Activated CD4-positive, alpha-beta T cell treated with anti-CD3 and anti-CD28 coated beads, Interleukin-2, amount 50 U/mL, for 1 hour (primary cell): ENCODE measurements at places on chromosomes 16 and 17.

- DNase-seq: no peak
These were observed 3.0 kb downstream of the DCXR start for GRCh38 chr17:82034371-82035011.

DNA sequence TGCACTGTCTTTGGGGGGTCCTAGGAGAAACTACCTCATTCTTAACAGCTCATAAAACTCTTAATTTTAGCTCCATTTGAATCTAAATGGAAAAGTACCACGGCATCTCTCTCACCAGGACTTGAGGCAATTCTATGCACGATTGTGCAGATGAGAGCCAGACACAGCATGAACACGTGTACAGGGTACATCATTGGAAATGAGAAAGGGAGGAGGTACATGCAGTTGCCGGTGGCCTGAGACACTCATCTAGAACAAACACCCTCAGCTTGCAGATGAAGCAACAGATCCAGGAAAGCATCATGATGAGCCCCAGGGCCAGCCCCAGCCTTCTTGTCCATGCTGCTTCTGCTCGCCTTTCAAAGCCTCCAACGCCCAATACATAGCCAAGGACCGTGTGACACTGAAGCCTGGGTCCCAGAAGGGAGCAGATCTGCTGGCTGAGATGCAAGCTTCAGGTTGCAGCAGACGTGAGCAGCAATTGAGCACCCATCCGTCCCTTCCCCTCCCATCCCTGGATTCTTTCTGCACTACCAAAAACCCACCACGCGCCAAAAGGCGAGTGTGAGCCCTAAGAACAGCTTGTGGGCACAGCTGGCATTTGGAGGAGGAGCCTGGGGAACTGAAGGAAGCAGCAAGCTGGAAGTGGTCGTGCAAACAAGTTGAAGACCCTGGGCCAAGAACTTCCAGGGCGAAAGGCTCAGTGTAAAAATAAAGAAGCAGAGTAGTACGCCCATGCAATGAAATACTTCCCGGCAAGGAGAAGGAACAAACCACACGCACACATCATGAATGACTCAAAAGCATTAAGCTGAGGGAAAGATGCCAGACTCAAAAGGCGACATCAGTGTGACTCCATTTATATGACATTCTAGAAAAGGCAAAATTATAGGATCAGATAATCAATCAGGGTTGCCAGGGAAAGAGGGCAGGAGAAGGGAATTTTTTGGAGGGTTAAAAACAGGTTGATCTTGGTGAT is 7.3 kb upstream of the RCVRN start:
- no peak for DNase-seq

DNA sequence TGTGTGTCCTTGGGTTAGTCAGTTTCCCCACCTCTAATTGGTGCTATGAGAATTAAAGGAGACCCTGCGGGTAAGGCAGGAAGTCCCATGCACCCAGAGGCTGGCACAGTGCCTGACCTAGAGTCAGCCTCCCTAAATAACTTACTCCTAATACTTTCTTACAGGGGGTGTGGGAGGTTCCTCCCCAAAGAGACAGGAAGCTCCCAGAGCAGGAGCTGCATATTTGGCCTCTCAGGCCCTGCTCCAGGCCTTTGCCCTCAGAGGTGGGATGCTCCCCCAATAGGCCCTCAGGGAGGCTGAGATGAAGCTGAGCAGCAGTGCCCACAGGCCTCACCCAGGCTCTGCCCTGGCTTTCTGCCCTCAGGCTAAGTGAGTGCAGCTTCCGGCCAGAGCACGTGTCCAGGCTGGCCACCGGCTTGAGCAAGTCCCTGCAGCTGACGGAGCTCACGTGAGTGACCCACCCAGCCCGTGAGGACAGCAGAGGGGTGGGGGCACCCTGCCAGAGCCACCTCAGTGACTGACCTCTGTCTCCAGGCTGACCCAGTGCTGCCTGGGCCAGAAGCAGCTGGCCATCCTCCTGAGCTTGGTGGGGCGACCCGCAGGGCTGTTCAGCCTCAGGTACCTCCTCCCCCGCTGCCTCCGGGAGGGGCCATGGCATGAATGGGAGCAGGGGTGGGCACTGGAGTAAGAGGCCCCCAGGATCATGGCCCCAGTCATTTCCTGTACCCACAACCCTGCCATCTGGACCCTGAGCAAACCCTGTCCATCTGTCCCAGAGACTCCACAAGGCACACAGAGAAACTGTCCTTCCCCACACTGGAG is 31.1 kb upstream of the CPNE2 start:
- DNase-seq: no peak

DNA sequence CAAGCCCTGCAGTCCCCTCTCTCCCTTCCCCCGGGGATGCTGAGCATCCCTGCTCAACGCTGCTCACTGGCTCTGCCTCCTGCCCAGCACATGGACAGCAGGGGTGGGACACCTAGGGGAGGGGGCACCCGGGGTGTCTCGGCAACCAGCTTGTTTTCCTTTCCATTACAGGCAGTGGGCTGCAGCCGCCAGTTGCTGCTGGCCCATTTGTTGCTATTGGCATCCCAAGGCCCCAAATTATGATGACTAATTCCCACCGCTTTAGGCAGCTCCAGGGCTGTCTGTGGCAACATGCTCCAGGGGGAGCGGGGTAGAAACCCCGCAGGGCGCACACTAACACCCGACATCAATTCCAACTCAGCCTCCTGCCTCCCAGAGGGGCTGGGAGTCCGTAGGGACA is 4.9 kb downstream of the SDK2 start:
- DNase-seq: no peak

DNA sequence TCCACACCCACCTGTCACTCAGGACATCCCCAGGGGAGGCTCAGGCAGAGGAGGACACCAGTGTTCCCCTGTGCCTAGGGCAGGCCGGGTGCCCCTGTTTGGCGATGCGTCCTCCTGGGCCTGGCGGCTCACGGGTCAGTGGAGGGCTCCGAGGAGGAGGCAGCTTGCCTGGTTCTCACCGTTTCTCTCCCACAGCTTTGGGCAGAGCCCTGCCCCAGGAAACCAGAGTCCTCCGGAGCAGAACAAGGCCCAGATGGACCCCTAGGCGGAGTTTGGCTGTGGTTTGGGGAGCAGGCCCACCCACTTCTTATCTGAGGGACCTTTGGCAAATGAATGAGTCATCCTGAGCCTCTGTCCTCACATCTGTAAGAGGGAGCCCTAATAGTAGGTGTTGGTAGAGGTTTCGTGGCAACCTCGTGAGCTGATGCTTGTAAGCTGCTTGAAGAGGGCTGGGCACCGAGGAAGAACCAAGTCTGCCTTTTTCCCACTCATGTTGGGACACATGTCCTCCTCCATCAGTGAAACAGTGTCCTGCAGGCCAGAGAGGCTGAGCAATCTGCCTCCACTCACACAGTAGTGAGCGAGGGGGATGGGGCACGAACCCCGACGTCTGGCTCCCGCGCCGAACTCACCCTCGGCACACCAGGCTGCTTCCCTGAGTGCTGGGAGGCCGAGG is 247.0 kb upstream of the CIBAR2 start:
- DNase-seq: no peak

GRCh38 chr17:1216217-1217088 is 36.7 kb upstream of the ABR start:
- DNase-seq: no peak

DNA sequence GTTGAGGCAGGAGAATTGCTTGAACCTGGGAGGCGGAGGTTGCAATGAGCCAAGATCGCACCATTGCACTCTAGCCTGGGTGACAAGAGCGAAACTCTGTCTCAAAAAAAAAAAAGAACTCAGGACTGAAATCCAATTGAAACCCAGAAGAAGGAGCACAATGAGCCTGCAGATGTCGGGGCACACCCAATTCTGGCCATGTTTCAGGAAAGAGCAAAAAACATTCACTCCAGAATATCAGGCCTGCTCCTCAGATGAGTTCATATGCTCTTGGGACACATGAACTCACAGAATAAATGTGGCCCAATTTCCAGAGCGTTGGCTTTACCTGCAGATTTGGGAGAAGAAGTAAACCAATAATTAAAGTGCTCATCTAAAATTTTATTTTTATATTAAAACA is 3.0 kb upstream of the CMTM2 start:
- no peak for DNase-seq

- DNase-seq: no peak
These were observed 2.5 kb downstream of the ADAD2 start for GRCh38 chr16:84193480-84193879.

- DNase-seq: no peak
These were observed 84.5 kb downstream of the SOX9 start for GRCh38 chr17:72205357-72205756.

GRCh38 chr17:19331134-19331533 is 31.4 kb downstream of the B9D1 start:
- no peak for DNase-seq

DNA sequence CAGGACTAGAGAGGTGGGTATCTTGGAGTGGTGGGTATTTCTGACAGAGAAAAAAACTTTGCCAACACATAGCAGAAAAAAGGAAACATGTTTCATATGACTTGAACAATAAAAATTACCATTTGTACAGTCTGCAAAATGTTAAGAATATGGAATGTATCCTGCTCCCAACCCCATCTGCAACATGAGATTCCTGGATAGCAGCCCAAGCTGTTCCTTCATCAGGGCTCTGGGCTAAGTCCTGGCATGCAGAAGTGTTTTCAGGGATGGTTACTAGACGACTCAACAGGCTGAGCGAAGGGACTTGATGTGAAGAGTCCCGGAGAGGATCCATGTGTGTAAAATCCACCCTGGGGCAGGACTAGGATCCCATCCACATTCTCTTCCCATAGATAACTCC is 121.0 kb upstream of the IRX3 start:
- no peak for DNase-seq

DNA sequence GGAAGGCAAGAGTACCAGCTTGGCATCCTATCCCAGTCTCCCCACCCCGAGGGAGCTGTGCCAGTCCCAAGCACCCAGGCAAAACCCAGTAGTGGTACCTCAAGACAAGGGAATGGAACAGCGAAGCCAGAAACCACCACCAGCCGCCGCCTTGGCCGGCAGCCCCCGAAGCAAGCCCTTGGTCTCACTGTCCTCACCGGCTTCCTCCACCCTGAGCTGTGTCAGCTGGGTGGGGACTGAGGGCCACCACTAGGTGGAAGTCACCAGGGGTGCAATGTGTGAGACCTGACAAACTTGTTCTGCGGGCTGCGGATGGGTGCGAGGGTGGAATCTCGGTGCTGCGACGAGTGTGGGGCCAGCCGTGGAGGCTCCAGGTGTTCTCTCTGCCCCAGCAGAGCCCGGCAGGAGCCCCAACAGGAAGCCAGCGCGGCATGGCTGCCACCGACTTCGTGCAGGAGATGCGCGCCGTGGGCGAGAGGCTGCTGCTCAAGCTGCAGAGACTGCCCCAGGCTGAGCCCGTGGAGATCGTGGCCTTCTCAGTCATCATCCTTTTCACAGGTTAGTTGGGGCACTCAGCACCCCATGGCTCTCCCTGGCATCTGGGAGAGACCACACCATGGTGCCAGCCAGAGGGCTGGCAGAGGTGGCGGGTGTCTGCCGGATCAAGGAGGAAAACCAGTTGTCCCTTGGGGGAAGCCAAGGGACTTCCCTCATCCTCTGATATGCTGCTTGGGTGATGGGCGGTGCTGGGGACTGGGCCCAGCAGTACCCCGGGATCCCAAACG is 6.7 kb downstream of the SMIM5 start:
- no peak for DNase-seq

GRCh38 chr17:56499799-56500388 is 93.6 kb upstream of the NOG start:
- peak; percentile 4 for DNase-seq

- DNase-seq: no peak
These were observed at the start of gene ADGRG1 for GRCh38 chr16:57628008-57628781. ADGRG1 (plus strand) TSS chr16:57628630; CDS start chr16:57650288, 21,658 bp downstream.

GRCh38 chr17:29112771-29113295 is 67.4 kb downstream of the MYO18A start:
- no peak for DNase-seq

GRCh38 chr16:4677390-4677789 is 16.0 kb upstream of the NUDT16L1 start:
- DNase-seq: no peak

- DNase-seq: no peak
These were observed 260.9 kb downstream of the PHKB start for GRCh38 chr16:47722046-47722445.

DNA sequence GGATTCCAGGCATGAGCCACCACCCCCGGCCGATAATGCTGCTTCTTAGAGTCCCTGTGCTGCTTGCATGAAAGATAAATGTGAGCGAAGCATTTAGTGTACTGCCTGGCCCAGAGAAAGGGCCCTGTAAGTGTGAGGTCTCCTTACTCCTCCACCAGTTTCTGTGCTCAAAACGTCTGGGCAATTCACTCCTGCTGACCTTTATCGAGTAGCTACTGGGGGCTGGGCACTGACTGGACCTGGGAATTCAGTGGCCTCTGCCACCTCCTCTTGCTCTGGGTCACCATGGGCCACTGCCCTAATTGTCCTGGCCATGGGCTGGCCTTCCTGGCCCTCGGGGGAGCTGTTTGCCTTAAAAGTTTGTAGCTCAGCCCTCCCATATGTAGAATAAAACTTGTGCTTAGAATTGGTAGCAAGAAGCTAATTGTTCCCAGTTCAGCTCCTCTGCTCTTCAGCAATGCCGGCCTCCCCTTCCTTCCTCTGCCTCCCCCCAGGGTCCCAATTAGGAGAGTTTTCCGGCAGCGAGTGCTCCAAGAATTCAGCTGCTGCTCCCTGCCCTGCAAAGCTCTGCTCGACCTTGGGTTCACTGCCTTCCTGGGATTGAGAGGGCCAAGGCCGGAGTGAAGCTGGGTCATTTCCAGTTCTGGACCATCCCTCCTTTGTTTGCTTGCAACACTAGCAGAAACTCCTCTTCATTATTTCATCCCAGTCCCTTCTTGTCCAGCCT is 98.9 kb upstream of the CDC42EP4 start:
- no peak for DNase-seq

- no peak for DNase-seq
These were observed 163.3 kb downstream of the HS3ST4 start for GRCh38 chr16:25855063-25855462.

DNA sequence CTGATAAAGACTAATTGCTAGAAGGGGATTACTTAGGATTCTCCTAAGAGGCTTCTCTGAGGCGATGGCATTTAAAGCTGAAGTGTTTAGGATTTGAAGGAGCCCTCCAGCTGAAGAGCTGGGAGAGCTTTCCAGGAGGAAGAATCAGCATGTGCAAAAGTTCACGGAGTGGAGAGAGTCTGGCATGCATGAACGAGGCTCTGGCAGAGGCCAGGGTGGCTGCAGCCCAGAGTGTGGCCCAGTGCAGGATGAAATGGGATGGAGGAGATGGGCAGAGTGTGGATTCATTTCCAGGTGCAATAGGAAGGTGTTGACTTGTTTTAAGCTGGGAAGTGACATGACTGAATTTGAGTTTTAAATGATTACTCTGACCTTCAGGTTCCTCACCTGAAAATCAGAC is 249.0 kb upstream of the CCL2 start:
- no peak for DNase-seq
